ENCODE measurements at places on chromosomes 2 and 18.
A peak's percentile ranks its signal among the peaks of the same experiment; 100 is the strongest.

DNA sequence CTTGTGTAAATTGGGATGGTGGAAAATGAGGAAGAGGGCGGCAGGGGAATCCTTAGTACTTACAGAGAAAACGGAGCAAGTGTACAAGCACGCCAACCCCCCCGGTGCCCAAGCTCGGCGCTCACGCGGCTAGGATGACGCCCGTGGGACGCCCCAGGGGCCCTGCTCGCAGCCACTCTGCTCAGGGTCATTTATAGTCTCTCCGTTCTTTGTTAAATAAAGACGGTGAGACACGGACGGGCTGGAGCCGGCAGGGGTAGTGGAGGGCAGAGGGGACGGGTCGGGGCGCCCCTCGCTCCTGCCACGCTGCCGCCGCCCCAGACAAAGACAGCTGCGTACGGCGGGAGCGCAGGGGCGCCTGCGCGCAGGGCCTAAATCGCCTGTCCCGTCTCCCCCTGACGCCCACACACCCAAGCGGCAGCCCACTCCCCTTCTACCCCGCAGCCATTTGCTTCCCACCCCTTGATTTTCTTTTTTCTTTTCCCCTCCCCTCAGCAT lies 37.8 kb downstream of the PCBP1 start:
- peak; percentile 84 for DNase-seq

GRCh38 chr2:177178797-177179196 lies 33.8 kb upstream of the HNRNPA3 start:
- DNase-seq = no peak

DNA sequence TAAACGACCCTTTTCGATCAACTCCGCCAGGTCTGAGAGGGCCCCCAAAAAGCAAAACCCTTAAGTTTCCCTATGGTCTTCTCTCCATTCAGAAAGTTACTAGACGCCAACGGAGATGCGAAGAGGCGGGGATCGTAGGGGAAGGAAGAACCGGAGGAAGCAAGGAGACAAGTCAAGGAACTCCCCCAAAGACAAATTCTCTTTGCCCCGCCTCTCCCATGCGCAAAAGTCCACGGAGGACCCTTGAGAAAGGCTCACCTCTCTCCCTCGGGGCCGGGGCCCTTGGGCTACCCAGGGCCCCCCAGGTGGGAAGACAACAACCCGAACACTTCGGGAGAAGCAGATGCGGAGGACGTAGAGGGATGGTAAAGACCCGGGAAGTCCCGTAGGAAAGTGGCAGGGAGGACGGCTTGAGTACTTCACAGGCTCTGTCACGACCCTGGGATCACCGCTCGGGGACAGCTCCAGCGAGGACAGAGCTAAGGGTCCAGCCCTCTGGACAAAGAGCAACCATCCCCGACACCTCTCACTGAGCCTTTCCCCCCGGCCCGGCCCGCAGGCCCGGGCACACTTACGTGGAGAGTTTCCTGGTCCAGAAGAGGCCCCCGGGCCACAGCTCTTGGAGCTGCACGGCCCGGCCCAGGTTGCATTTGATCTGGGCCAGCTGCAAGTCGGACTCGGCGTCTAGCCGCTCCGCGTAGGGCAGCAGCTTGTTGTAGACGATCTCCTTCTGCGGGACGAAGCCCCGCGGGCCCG lies 647 bp downstream of the PSME4 start:
- DNase-seq = peak; percentile 63

DNA sequence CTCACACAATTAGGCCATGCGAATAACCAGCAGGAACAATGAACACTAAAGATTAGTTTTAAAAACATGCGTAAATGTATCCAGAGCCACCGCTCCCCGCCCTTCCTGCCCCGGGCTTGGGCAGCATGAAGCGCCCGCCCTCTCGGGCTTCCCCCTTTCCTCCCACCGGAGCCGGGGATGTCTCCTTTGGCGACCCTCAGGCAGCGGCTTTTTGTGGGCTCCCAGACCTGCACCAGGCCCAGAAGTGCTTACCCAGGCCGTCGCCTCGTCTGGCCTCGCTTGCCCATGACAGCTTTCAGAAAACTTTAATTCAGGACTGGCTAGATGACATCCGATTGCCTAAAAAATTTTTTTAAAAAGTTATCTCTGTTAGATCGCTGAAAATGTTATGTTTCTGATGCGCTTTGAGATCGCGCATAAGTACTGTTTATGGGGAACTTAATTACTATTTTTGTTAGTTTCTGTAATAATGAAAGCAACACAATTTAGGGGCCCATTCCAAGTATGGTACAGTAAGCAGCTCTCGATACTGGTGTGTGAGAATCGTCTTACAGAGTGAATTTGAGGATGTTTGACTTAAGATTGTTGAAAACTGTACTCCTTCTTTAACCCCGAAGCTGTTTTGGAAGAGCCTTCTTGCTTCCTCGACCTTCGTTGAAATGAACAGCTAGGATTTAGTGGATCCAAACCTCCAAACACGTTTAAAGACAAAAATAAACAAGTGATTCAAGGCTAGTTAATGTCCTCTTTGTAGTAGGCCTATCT lies 1.1 kb downstream of the MAP3K20 start:
- peak; percentile 72 for DNase-seq

- no peak for DNase-seq
Observed at GRCh38 chr18:37762076-37762621, 196.6 kb upstream of the CELF4 start.

DNA sequence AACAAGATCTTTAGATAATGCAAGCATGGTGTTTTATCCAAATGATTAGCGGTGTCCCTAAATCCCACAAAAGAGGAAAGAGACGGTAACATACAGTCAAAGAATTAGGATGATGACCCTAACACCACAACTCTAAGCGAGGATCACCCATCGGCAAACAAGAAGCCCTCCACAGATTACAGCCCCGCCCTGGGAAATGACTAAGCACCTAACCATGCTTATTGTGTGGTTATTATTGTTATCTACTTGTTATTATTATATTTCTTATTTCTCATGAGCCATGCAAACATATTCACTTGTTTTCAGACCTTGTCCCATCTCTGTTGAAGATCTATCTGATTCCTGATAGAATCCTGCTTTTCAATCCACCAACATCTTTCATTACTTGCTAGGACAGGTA lies 651.3 kb downstream of the NYAP2 start:
- DNase-seq = no peak

GRCh38 chr2:12618576-12618975 lies 98.2 kb upstream of the TRIB2 start:
- no peak for DNase-seq

- no peak for DNase-seq
Observed at GRCh38 chr2:73290049-73290839, 3.1 kb downstream of the EGR4 start.

GRCh38 chr2:133817680-133818566 lies 249.7 kb upstream of the NCKAP5 start:
- DNase-seq = no peak

DNA sequence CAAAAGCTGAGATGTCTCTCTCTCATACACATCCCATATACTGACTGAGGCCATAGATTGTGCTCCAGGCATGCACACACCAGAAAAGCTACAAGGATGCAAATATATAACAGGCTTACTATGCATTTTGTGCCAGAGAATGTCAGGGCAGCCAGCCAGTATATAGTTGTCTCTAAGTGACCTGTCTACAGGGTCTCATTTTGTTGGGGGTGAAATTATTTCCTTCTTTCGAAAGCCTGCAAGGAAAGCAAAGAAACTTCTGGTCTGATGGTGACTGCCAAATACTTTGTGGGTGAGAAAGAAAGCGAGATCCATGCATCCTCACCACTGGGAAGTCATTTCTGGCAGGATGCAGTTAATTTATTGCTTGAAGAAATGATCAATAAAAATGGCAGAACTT lies 70.2 kb downstream of the CDCA7 start:
- no peak for DNase-seq

GRCh38 chr2:176129813-176130146 lies 275 bp downstream of the HOXD8 start:
- no peak for DNase-seq

All from Right ventricle myocardium superior (tissue), 1 donor.